ENCODE measurements at places on chromosomes 4 and X.

- DNase-seq, result peak; percentile 71
Observed at GRCh38 chr4:48939785-48940184, 33.2 kb upstream of the OCIAD2 start.

DNA sequence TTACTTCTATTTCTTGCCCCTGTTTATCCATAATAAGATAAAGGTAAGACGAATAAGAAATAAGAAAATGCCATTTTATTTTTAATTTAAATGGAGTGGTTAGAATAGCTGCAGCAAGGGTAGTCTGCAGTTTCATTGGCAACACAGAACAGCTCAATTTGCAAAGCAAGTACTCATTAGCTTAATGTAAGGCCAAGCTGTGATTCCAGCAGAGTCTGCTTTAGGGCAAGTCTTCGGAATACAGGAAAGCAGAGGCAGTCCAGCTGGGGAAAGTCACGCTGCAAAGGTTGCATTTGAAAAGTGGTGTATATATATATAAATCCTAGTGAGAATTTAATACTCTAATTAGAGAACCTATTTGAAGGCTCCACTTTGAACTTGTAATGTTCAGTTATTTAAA is 59.0 kb downstream of the ANXA10 start:
- no peak for DNase-seq

- peak; percentile 4 for DNase-seq
Observed at GRCh38 chr4:187118602-187119120, 395.0 kb upstream of the FAT1 start.

DNA sequence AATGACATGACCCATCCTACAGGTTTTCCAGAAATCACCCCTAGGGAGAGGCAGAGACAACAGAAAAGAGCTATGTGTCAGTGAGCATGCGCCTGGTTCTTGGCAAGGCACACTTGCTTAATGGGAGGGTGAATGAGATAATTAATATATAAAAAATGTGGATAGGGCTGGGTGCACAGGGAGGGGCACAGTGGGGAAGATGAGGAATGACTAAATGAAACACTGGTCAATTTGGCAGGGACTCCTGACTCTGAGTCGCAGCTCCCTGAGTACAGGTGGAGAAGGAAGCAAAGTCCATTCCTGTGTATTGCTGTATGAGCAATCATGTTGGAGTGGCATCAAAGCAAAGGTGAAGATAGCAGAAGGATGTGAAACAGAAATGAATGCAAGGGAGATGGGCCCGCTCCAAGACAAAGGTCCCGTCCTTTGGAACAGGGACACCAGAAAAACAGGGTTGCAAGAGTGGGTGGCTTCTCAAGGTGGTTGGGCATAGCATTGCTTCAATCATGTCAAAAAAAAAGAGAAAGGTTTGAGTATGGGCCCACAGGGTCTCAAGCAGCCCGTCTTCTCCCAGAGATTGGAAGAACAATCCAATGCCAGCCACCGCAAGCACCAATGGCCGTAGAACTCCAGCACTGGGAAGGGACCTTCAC is 278.4 kb upstream of the AGTR2 start:
- DNase-seq, result no peak

All from fibroblast of skin of abdomen (primary cell).